ENCODE measurements at places on chromosomes 4 and X.

GRCh38 chr4:5277079-5277478 is 225.8 kb downstream of the STK32B start:
- no peak for DNase-seq

DNA sequence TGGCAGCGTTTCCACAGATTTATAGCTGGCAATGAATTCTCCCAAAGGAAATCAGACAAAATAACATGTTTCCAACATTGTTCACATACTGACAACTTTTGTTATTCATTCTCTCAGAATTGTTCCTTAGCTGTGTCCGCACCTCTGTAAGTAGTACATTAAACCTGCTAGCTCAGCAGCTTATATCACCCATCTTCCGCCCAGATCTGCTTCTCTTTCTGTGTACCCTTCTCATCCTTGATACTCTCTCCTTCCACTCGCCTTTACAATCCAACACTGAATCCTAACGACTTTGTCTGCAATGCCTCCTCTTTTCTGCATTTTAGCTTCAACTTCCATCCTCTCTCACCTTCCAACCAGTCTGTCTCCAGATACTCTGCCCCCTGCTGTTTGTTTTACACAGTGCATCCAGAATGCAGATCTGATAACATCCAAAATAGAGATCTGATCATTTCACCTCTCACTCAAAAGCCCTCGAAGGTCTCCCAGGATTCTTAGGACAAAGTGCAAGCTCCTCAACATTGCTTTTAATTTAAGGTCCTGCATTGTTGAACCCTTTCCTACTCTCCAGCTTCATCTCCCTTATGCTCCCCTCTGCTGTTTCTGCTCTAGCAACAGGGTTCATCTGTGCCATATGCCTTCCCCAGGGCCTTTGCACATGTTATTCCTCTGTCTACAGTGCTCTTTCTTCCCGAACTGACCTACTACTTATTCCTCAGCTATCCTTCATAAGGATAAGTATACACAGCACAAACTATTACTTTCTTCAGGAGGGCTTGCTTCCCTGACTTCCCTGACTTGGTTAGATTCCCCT is 67.3 kb upstream of the VBP1 start:
- DNase-seq: no peak

DNA sequence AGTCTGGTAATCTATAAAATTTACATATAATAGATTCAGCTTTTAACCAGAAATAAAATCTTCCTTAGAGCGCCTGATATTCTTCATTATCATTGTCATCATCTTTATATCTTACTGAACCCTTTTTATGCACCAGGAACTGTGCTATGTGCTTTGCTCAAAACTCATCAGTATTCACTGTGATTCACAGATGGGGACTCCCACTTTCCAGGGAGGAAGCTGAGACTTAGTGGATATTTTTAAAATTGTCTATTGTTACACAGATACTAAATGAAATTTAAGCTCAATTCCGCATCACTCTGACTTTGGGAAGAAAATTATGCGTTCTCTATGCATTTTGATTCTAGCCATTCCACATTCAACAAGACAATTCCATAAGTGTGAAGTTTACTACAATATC is 34.8 kb upstream of the SULT1E1 start:
- no peak for DNase-seq

- DNase-seq: no peak
Observed at GRCh38 chr4:108034565-108034964, 44.9 kb downstream of the HADH start.

GRCh38 chr4:138291431-138291830 is 49.3 kb upstream of the SLC7A11 start:
- no peak for DNase-seq

DNA sequence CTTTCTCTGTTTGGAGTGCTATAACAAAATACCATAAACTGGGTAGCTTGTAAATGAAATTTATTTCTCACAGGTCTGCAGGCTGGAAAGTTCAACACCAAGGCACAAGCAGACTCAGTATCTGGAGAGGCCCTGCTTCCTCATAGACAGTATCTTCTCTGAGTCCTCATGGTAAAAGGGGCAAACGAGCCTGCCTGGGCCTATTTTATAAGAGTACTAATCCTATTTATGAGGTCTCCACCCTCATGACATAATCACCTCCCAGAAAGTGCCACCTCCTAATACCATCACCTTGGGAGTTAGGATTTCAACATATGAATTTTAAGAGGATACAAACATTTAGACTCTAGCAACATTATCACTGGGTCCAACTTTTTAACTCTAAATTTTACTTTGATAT is 200.3 kb downstream of the STPG2 start:
- DNase-seq: no peak

DNA sequence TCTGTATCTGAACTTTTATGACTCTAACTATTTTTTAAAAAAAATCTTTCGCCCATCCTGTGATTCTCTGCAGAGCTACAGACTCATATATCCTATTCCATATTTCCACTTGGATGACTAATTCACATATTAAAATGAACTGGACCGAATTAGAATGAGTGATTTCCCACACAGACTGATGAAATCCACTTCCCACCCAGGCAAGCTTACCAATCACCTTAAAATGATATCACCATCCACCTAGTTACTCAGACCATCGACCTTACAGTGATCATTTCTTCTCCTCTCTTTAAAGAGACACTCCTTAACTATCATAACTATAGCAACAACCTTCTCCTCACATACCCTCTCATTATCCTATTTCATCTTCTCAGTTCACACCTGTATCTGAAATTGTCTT is 34.1 kb upstream of the GUCY1B1 start:
- no peak for DNase-seq

DNA sequence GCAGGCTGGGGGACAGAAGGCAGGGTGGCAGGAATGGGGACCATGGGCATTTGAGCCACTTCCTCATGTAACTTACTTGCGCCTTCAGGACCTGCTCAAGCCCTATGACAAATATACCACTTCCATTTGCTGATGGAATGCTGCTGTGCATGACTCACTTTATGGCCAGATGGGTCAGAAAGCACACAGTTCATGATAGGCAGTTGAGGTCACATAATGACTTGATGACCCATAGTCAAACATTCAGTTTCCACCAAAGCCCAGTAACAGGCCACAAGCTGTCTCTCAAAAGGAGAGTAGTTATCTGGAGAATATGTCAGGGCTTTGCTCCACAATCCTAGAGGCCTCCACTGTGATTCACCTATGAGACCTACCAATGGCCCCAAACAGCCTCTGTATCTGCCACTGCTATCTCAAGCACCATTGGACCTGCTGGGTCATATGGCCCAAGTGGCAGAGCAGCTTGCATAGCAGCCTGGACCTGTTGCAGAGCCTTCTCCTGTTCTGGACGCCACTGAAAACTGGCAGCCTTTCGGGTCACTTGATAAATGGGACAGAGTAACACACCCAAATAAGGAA is 5.3 kb upstream of the PAPSS1 start:
- DNase-seq: no peak

DNA sequence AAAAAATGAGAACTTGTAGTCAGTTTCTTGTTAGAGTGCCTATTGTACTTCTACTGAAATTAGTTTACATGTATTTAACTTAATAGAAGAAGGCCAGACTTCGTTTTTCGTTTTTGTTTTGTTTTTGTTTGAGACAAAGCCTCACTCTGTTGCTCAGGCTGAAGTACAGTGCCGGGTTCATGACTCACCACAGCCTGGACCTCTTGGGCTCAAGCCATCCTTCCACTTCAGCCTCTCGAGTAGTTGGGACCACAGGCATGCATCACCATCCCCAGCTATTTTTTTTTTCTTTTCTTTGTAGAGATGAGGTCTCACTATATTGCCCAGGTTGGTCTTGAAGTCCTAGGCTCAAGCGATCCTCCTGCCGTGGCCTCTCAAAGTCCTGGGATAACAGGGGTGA is 793.9 kb downstream of the ADGRL3 start:
- DNase-seq: no peak

- DNase-seq: peak; percentile 4
Observed at GRCh38 chr4:19224820-19225219, 1026.9 kb upstream of the SLIT2 start.

GRCh38 chr4:106809076-106809475 is 227.0 kb downstream of the DKK2 start:
- no peak for DNase-seq

- no peak for DNase-seq
Observed at GRCh38 chr4:156330436-156331031, 376.9 kb upstream of the CTSO start.

DNA sequence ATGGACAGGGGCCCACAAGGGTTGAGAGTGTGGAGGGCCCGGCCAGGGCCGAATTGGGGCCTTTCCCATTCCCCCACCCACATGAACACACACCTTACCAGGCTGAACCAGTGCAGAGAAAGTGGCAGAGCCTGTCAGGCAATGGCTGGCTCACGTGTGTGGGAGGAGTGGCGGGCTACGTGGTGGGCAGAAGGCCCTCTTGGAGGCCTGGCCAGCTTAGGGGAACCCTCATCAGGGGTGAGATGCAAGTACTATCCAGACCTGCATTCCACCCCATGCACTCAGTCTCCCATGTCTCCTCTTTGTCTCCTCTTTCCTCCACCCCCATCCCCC is 965 bp downstream of the TCEAL4 start:
- no peak for DNase-seq
